Ascending aorta (tissue), 2 donors: ENCODE measurements at places on chromosomes 6 and 20. TPM values are rescaled to one million over a fixed set of nuclear protein-coding genes. Genes with fewer than 3 reads are reported as not detected.

GRCh38 chr6:117906958-117907600 is at the start of gene SLC35F1:
Gene SLC35F1, plus strand, starts transcription at chr6:117907264.
- DNase-seq = no peak

GRCh38 chr6:41545247-41545702 is 906 bp upstream of the FOXP4 start:
- DNase-seq = no peak

- DNase-seq = no peak
These were observed 761.2 kb downstream of the TENT5A start for GRCh38 chr6:80991316-80991715.

DNA sequence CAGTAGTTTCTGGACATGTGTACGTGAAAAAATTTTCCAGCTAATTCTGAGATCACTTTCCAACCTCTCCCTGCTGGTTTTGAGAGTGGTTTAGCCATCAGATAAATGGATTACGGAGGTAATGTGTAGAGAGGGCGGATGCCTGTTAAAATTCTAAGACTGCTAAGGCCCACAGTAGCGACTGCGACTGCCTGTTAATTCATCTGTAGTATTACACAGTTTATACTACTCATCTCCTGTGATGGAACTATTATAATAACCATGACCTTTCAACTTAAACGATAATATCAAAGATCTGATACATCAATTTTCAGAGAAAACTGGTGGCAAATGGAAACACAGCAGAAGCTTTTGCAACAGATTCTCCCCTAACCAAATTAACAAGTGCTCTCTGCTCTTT is 102.3 kb downstream of the IRF4 start:
- no peak for DNase-seq

DNA sequence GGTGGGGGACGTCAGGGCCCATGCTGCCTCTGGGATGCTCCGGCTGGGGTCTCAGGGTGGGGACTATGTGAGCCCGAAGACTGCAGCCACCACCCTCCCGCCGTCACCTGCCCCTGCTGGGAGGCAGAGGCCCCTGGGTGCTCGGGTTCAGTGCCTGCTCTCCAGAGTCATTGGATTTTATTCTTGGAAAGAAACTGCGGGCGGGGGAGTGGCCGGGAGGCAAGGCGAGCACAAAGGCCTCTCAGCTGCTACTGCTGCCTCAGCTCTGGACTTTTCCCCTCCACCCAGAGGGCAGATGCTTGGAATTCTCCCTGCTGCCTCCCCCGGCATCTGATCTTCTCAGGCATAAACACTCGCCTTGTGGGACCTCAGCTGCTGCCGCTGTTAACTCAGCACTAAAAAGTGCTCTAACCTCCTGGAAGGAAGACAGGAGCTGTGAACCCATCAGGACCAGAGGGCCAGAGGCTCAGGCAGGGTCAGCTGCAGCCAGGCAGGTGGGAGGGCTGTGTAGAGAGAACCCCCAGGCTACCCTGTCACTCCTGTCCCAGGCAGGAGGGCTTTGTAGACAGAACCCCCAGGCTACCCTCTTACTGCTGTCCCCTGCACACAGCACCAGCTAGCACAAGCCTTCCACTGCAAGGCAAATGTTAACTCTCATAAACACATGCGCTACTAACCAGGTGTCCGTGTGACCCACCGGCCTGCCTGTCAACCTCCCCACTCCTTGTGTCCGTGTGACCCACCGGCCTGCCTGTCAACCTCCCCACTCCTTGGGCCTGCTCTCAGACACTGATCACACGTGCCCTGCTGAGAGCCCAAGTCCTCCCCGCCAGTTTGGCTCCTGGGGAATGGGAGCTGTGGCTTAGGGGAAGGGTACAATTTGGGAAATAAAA is 9.4 kb upstream of the FRMD1 start:
- no peak for DNase-seq

DNA sequence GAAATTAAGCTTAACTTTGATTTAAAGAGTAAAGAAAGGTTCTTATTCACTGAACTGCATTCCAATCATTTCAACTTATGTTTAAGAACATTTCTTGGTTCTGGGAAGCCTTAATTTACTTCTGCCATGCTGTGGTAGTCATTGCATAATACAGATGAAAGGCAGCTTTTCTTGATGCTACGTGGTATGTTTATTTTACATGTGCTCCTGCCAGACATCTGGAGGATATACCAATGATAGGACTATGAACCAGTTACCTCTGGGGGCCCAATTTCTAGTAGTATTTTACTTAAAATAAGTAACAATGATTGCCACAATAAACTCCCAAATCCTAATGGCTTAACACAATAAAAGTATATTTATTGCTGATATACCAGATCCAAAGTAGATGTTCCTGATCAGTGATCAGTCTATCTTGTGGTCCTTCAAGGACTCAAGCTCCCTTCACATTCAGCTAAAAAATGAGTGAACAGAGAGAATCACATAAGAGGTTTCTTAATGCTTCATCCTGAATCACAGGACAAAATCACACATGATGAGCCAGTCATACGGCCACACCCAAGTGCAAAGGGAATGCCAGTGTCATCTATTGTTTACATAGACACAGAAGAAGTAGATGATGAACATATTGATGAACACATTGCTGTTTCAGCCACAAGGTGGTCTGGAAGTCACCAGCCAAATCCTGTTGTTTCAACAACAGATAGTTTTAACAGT is 56.5 kb upstream of the CCN2 start:
- no peak for DNase-seq

DNA sequence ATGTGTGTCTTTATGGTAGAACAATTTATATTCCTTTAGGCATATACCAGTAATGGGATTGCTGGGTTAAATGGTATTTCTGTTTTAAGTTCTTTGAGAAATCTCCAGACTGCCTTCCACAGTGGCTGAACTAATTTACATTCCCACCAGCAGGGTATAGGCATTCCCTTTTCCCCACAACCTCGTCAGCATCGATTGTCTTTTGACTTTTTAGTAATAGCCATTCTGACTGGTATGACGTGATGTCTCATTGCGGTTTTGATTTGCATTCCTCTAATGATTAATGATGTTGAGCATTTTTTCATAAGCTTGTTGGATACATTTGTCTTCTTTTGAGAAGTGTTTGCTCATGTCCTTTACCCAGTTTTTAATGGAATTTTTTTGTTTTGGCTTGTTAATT is 5.3 kb upstream of the TASP1 start:
- no peak for DNase-seq

DNA sequence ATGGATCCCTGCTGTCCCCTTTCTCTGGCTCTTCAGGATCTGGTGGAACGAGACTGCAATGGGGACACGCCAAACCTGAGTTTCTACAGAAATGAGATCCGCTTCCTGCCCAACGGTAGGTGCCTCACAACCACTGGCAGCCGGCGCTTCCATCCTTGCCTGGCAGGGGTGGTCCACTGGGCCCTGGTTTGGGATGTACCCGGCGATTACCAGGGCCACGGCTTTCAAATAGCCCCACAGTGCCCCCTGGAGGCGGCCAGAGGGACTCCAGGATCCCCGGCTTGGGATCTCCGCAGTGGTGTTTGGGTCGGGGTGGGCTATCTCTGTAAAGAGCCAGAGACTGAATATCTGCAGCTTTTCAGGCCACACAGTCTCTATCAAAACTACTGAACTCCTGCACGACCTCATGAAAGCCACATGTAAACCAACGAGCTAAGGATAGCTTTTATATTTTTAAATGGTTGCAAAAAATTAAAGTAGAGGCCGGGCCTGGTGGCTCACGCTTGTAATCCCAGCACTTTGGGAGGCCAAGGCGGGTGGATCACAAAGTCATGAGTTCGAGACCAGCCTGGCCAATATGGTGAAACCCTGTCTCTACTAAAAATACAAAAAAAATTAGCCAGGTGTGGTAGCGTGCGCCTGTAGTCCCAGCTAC is 3.7 kb downstream of the OGFR start:
- DNase-seq = peak; percentile 84

- DNase-seq = no peak
These were observed 209.3 kb downstream of the GMDS start for GRCh38 chr6:2035826-2036709.

DNA sequence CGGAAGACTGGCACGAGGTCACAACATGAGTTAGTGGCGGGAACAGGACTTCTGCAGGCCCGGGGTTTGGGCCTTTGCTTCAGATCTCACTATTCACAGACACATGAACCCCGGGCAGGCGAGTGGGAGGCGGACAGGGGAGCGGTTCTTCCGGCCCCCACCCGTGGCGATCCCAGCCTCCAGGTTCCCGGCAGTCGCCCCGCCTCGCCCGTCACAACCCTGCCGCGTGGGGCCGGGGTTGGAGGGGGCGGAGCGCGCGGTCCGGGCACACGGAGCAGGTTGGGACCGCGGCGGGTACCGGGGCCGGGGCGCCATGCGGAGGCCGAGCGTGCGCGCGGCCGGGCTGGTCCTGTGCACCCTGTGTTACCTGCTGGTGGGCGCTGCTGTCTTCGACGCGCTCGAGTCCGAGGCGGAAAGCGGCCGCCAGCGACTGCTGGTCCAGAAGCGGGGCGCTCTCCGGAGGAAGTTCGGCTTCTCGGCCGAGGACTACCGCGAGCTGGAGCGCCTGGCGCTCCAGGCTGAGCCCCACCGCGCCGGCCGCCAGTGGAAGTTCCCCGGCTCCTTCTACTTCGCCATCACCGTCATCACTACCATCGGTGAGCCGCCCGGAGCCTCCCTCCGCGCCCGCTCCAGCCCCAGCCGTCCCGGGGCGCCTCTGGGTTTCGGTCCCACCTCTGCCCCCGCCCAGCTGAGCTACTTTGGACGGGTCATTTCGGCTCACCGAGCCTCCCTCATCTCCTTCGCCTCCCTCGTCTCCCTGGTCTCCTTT is at the start of gene KCNK15:
KCNK15 (plus strand) TSS at position 268 of the 769 bp plus-strand sequence; CDS start at position 314, 46 bp downstream.
- DNase-seq = peak; percentile 86

DNA sequence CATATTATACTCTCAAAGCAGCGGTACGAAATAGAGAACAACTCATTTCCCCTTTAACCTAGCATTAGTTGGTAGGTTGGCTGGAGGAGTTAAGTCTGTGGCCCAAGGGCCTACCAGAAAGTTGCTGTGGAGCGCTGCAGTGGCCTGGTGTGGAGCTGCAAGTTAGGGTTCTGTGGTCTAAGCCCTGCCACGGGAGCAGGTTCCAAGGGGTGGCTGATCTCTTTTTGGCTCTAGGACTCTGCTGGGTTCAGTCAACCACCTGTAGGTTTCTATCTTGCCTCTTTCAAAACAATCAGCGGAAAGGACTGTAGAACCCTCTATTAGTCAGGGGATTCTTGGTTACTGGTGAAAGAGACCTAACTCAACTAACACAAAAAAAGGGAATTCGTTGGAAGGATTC is 54.5 kb upstream of the TULP4 start:
- DNase-seq = no peak

DNA sequence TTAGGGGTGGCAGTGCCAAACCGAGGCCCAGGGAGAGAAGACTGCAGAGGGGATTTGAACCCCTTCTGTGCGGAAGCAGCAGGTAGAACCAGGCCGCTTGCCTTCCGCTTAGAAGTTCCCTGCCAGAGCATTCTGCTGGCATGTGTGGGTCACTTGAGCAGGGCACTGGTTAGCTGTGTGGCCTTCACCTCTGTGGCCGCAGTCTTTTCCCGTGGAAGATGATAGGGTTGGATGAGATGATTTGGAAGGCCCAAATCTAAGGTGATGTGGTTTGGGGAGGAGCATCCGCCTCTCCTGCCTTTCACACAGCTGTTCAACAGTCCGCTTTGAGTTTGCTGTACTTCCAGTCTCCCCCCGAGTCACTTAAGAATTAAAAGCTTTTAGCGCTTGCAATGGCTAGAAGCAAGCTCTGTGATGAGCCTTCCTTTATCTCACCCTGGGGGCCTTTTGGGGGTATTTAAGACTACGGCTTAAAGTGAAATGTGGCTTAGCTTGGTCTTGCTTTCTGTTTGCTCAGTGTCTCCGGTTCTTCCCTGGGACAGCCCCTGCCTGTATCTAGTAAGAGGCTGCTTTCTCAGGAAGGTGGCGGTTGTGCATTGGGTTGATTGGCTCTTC is 743 bp downstream of the CMTR1 start:
- no peak for DNase-seq

- DNase-seq = no peak
These were observed 26.7 kb upstream of the ADA start for GRCh38 chr20:44678242-44678641.

DNA sequence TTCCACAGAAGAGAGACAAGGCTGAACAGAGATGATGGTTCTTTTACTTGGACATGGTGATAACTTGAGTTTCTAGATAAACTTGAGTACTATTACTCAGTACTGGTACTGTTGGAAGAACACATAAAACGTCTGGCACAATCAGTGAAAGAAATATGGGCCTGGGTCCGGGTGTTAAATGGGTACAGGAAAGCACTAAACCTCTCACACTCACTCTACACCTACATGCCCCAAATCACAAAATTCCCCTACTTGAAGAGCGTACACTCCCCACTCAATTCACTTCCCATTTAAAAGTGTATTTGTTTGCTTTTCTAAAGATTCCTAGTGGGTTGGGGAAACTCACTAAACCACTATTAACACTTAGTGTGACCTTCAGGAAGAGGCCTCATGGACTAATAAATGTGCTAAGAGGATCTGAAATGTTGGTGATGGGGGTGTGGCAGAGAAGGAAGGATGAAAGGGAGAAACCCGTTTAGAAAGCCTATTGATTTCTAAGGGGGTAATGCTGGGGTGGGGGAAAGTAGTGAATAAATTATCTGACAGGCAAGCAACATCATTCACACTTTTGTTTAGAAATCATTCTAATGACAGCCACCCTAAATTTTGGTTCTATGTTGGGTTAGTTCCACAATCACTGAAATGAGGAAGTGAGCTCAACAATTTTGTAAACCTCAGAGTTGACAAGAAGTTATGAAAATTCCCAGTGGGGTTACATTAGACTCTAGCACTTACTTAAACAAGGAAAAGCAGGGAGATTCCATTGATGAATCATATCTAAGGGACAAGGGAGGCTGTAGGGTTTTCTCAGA is 222.6 kb upstream of the MARCKS start:
- no peak for DNase-seq

GRCh38 chr6:125217992-125218391 is 64.4 kb downstream of the TPD52L1 start:
- no peak for DNase-seq

DNA sequence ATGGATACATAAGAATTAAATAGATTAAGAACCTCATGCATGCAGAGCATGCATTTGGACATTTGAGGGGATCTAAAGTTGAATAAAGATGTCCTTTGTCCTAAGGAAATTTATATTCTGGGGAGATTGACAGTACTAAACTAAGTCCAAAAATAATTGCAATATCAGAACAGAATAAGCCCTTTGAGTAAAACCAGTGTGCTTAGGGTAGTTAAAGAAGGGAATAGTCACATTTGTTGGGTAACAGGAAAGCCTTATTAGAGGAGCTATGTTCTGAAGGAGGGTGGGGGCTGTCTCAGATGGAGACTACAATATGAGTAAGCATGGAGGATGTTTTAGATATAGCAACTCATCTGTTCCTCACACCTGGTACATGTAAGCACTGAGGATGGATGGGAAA is 35.8 kb downstream of the CDC5L start:
- DNase-seq = no peak

- no peak for DNase-seq
These were observed 497.2 kb upstream of the JARID2 start for GRCh38 chr6:14748679-14749078.

The TREM1 gene
- total RNA-seq = not detected

The APOM gene
- total RNA-seq = not detected

The ATP9A gene
- 14.5 TPM for total RNA-seq

The LGSN gene
- not detected for total RNA-seq
